Endothelial cell (in vitro differentiated cells): ENCODE measurements at places on chromosomes 12 and 14.

GRCh38 chr12:4643747-4644146 lies 5.1 kb downstream of the AKAP3 start:
- peaks cover 4% of the 10 kb centered on the region for H3K4me1 ChIP-seq
- H3K27me3 ChIP-seq = peaks cover 1% of the 10 kb centered on the region
- DNase-seq = no peak

DNA sequence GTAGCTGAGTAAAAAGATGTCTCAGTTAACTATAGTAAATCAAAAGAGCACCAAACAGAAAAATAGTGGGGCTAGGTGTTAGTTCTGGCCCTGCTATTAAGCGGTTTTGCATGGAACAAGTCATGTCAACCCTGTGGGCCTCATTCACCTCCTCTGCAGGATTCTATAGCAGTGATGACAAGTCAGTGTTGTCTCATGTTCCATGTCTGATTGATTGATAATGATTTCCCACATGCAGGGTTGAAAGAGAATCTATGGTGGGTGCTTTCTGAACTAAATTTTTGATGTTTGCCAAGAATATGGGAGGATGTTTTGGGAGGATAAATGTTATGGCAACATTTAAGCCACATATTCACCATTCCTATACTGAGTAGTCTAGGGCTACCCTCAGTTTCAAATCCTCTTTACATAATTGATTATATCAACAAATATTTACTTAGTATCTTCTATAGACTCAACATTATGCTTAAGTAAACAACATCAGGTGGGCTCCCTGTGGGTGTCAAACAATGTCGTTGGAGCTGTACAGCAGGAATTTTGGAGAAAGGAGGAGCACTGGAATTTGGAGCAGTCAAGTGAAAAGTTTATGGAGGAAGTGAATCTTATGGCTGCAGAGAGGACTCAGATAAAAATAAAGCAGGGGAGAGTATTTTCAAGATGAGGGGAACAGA lies 48.6 kb downstream of the IRAK3 start:
- H3K4me3 ChIP-seq = no peak overlapping the region
- peaks cover 7% of the 10 kb centered on the region for H3K27me3 ChIP-seq
- no peak overlapping the region for H3K27ac ChIP-seq
- no peaks in the 10 kb centered on the region for H3K36me3 ChIP-seq
- DNase-seq = no peak

GRCh38 chr14:32384464-32384863 lies 55.4 kb downstream of the AKAP6 start:
- DNase-seq = no peak
- H3K36me3 ChIP-seq = no peaks in the 10 kb centered on the region
- peaks cover 5% of the 10 kb centered on the region for H3K27me3 ChIP-seq
- peaks cover 16% of the 10 kb centered on the region for H3K4me1 ChIP-seq
- no peak overlapping the region for H3K4me3 ChIP-seq
- H3K27ac ChIP-seq = no peak overlapping the region

GRCh38 chr12:81797100-81797499 lies 38.0 kb upstream of the PPFIA2 start:
- peaks cover 9% of the 10 kb centered on the region for H3K4me1 ChIP-seq
- no peak overlapping the region for H3K4me3 ChIP-seq
- no peak overlapping the region for H3K27ac ChIP-seq
- no peaks in the 10 kb centered on the region for H3K36me3 ChIP-seq
- H3K27me3 ChIP-seq = no peaks in the 10 kb centered on the region

DNA sequence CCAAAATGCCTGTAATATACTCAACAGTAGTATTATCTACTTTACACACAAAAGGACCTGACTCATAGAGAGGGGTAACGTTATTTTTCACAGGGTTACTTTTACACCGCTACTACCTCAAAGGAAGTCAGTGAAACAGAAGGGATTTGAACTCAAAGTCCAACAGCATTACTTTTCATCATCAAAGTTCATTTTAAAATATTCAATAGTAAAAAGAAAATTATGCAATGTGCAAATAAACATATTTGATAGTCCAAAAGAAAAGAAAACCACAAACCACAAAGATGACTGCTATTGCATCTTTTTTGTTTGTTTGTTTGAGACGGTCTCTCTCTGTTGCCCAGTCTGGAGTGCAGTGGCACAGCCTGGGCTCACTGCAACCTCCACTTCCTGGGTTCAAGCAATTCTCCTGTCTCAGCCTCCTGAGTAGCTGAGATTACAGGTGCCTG lies 15.5 kb downstream of the KIF21A start:
- no peak overlapping the region for H3K4me3 ChIP-seq
- DNase-seq = no peak
- no peaks in the 10 kb centered on the region for H3K27me3 ChIP-seq
- H3K36me3 ChIP-seq = no peaks in the 10 kb centered on the region
- H3K4me1 ChIP-seq = no peaks in the 10 kb centered on the region

DNA sequence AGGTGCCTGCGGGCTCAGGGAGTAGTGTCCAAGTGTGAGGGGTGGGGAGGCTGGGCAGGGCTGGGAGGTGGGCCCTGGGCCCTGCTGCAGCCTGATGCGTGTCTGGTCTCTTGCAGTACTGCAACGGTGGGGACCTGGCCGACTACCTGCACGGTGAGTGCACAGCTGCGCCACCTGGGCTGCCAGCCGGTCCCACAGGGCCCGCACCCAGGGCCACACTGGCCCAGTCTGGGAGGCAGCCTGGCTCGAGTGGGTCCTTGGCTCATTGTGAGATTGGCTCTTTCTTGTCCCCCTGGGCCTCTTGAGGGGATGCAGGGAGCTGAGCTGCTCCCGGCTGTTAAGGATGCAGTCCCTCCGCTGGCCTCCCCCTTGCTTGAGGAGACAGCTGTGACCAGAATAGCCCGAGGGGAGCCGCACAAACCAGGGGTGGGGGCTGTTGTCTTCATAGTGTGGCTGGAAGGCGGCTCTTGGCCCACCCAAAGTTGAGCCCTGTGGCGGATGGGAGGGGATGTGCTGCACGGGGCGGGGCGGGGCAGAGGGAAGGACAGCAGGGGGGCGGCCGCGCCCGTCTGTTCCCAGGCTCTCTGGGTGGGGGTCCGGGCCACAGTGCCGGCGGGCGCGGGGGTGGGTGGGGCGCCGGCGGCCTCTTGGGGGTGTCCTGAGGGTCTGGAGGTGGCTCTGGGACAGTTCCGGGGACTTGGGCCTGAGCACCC lies 13.1 kb downstream of the ULK1 start:
- no peaks in the 10 kb centered on the region for H3K4me1 ChIP-seq
- no peak overlapping the region for H3K27ac ChIP-seq
- H3K4me3 ChIP-seq = no peak overlapping the region
- DNase-seq = no peak
- no peaks in the 10 kb centered on the region for H3K27me3 ChIP-seq

- H3K4me1 ChIP-seq = no peaks in the 10 kb centered on the region
- H3K27ac ChIP-seq = no peak overlapping the region
- peak; percentile 66 for DNase-seq
- H3K36me3 ChIP-seq = no peaks in the 10 kb centered on the region
Observed at GRCh38 chr14:78530078-78530477, 359.9 kb downstream of the NRXN3 start.

DNA sequence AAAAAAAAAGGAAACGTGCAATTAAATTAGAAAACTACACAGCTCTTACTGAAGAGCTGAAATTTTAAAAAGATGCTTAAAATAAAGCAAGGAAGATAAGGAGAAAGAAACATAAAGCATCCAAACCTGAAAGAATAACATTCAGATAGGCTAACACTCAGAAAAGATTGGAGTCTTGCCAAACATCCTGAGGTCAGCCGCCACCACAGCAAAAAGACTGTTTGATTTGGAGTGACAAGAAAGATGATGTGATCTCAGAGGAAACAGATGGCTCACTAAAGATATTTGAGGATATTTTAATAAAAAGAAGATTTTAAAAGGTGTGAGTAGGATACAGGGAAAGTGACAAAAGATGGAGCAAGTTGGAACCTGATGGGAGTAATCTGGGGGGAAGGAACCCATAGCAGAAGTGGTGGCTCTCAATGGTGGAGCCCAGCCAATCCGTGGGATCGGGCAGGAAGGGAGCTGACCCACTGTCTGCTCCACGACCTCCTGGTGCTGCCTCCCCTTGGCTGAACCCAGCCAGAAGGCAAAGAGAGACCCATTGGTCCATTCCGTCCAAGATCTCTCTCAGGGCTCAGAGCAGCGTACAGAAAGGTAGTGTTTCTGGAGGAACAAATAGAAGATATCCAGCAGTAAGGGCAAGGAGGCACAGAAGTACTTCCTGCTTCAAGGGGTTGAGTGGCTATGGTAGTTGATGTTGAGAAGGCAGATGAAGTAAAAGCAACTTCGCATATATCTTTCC lies 469.6 kb downstream of the RGS6 start:
- peaks cover 4% of the 10 kb centered on the region for H3K27me3 ChIP-seq
- H3K4me3 ChIP-seq = no peak overlapping the region
- no peaks in the 10 kb centered on the region for H3K4me1 ChIP-seq
- no peak overlapping the region for H3K27ac ChIP-seq
- no peak for DNase-seq

DNA sequence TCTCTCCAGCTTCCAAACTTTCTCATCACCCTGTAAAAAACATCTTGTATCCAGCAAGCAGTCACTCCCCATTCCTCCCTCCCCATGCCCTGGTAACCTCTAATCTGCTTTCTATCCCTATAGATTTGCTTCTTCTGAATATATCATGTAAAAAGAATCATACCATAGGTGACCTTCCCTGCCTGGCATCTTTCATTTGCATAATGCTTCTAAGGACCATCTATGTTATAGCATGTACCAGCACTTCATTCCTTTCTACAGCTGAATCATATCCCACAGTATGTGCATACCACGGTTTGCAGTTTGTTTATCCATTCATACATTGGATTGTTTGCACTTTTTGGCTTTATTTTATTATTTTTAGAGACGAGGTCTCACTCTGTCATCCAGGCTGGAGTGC lies 22.9 kb upstream of the VPS37B start:
- H3K27ac ChIP-seq = no peak overlapping the region
- no peak overlapping the region for H3K4me3 ChIP-seq
- DNase-seq = no peak
- H3K27me3 ChIP-seq = no peaks in the 10 kb centered on the region

DNA sequence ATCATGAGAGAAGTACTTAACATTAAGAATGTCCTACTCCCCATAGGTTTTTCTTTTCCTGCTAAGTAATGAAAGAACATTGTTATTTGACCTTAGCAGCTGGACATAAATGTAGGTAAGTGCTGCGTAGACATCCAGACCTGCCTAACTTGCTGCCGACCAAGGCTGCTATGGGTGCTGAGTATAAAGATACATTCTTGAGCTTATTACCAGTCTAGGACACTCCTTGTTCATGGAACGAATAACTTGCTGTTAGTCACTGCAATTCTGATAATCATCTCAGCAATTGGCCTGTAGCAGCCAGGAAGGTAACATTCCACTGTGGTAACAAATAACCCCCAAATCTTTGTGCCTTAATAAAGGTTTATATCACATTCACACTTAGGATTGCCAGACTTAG lies 478.1 kb downstream of the VRK1 start:
- no peaks in the 10 kb centered on the region for H3K36me3 ChIP-seq
- H3K4me3 ChIP-seq = no peak overlapping the region
- no peak for DNase-seq
- H3K27me3 ChIP-seq = no peaks in the 10 kb centered on the region
- no peak overlapping the region for H3K27ac ChIP-seq

GRCh38 chr12:42084522-42084921 lies 60.2 kb downstream of the GXYLT1 start:
- peaks cover 3% of the 10 kb centered on the region for H3K4me1 ChIP-seq
- H3K36me3 ChIP-seq = no peaks in the 10 kb centered on the region
- H3K27ac ChIP-seq = no peak overlapping the region
- no peak overlapping the region for H3K4me3 ChIP-seq
- H3K27me3 ChIP-seq = no peaks in the 10 kb centered on the region
- no peak for DNase-seq

DNA sequence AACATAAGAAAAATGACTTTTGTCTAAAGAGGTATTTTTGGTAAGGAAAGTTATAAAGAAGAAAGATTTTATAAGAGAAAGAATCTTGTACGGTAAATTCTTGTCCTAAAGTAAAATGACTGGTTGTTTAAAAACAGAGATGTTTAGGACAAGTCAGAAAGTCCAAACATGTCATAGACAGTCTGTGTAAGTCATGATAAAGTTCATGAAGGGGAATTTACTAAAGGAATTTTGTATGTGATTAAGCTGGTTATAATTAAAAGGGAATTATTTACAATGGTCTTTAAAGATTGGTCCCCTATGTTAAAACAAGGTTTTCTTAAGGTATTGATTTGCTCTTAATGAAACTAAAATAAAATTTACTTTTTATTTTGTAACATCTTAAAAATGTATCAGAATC lies 269.4 kb upstream of the CCDC196 start:
- H3K27ac ChIP-seq = no peak overlapping the region
- no peak overlapping the region for H3K4me3 ChIP-seq
- H3K4me1 ChIP-seq = peaks cover 7% of the 10 kb centered on the region
- DNase-seq = no peak
- H3K36me3 ChIP-seq = peaks cover 67% of the 10 kb centered on the region
- peaks cover 4% of the 10 kb centered on the region for H3K27me3 ChIP-seq

- H3K27ac ChIP-seq = no peak overlapping the region
- H3K4me3 ChIP-seq = no peak overlapping the region
- peaks cover 1% of the 10 kb centered on the region for H3K27me3 ChIP-seq
- DNase-seq = no peak
Observed at GRCh38 chr12:129530517-129530916, 373.3 kb downstream of the TMEM132D start.

- DNase-seq = peak; percentile 31
- H3K27ac ChIP-seq = peak overlapping the region; percentile 96
- H3K4me3 ChIP-seq = peak overlapping the region; percentile 68
- H3K36me3 ChIP-seq = peaks cover 6% of the 10 kb centered on the region
Observed at GRCh38 chr14:50061664-50062437, 54.5 kb downstream of the VCPKMT start.

DNA sequence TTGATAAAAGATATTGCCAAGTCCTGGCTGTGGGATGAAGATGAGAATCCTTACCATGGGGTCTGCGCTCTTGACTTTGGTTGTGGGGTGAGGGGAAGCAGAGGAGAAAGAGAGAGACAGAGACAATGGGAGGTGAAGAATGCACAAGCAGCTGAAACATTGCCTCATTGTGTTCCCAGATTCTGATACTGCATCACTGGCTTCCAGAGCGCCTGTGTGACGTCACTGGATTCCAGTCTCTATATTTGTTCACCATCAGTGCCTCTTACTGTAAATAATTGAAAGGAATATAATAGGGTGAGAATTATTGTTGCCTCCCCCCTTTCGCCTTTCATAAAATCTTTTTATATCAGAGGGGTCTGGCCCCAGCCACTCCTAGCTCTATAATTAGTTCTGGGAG lies 188.9 kb upstream of the NTF3 start:
- no peaks in the 10 kb centered on the region for H3K27me3 ChIP-seq
- H3K27ac ChIP-seq = no peak overlapping the region
- H3K4me3 ChIP-seq = no peak overlapping the region
- H3K36me3 ChIP-seq = no peaks in the 10 kb centered on the region
- peaks cover 5% of the 10 kb centered on the region for H3K4me1 ChIP-seq

- H3K4me3 ChIP-seq = peak overlapping the region; percentile 92
- H3K27me3 ChIP-seq = peaks cover 50% of the 10 kb centered on the region
- DNase-seq = peak; percentile 81
- peaks cover 37% of the 10 kb centered on the region for H3K36me3 ChIP-seq
Observed at GRCh38 chr12:89353823-89354611, 1.7 kb upstream of the DUSP6 start.

- peak overlapping the region; percentile 20 for H3K27ac ChIP-seq
- peaks cover 81% of the 10 kb centered on the region for H3K4me1 ChIP-seq
- peaks cover 5% of the 10 kb centered on the region for H3K36me3 ChIP-seq
- peaks cover 5% of the 10 kb centered on the region for H3K27me3 ChIP-seq
Observed at GRCh38 chr12:2640709-2641108, 154.1 kb upstream of the FKBP4 start.
